Common myeloid progenitor, CD34-positive (primary cell): ENCODE measurements at places on chromosomes 4 and X.

- no peak for DNase-seq
Measured at GRCh38 chr4:149841686-149842085, 26.0 kb upstream of the IQCM start.

DNA sequence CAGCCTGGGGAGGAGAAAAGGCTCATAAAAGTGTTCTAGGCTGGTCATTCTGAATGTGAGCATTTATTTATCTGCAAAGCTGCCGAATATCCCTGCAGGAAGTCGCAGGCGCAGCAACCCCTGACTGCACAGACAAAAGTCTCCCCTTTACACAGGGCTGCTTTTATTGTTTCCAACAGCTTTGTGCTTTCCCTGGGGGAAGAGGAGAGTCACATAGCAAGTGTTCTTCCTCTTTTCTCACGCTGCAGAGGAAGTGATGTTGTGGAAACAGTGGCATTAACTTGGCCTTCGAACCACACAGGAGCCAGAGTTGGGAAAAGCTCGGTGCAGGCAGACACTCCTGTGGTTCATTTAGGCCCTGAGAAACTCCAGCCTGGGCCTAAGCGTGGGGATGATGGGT, 81.5 kb upstream of the BCOR start:
- peak; percentile 66 for DNase-seq

GRCh38 chrX:150926791-150927190, 28.3 kb upstream of the CD99L2 start:
- DNase-seq, result no peak

GRCh38 chrX:12887141-12887540, 19.3 kb upstream of the TLR8 start:
- DNase-seq, result no peak

DNA sequence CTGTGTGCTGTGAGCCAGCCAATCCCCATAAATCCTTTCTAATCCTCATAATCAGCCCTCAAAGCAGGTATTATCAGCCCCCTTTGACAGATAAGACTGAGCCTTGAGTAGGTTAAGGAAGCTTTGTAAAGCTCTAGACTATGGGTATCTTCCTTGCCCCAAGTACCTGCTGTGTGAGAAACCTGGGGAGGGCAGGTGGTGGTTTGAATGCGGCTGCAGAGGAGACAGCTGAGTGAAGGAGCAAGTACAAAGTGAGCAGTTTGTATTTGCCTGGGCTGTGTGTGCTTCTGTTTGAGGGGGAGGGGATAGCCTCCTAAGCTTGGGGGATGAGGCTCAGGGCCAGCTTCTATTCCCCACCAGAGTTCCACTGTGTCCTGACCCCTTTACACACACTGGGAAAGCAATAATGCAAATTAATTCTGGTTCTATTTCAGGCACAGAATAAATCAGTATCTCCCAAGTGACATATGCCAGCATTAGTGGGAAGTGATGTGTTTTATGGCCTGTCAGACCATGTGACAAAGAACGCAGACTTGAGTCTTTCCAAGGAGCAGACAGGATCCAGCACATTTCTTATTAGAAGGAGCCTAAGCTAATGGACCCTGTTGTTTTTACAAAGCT, 63.5 kb downstream of the EVC start:
- DNase-seq, result no peak

GRCh38 chrX:19152762-19153161, 30.5 kb upstream of the ADGRG2 start:
- no peak for DNase-seq

DNA sequence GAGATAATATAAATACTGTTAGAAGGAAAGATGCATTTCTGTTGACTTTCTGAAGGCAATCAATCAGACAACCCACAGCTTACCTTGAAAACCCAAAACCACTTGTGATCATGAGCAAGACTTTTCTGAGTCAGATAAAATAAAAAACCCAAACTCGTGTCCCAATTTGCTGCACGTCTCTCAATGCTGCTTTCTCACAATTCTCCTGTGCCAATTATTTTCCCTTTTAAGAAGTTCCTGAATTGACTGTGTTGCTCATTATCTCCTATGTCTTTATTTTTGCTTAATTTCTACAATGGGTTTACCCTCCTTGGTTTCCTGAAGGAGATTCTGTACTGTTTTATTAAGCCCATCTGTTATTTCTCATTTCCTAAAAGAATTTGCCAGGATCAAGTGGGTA, 1891.9 kb upstream of the PCDH10 start:
- DNase-seq, result no peak

GRCh38 chr4:122541996-122542395, 78.9 kb downstream of the IL21 start:
- no peak for DNase-seq

DNA sequence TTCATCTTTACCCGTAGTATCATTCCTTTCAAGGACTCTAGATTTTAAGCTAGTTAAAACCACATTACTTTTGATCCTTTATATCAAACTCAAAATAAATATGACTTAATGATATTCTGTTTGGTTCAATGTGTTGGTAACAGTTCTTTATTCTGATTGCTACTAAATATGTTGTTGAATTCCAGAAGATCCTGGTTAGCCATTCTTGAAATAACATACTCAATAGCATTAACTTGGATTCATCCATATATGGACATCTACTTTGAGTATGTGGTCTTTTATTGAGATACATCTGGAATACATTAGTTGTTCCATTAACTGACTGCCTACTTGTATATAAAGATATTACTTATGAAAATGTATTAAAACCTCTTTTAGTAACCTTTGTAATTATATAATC, 27.5 kb upstream of the PCDH18 start:
- no peak for DNase-seq

DNA sequence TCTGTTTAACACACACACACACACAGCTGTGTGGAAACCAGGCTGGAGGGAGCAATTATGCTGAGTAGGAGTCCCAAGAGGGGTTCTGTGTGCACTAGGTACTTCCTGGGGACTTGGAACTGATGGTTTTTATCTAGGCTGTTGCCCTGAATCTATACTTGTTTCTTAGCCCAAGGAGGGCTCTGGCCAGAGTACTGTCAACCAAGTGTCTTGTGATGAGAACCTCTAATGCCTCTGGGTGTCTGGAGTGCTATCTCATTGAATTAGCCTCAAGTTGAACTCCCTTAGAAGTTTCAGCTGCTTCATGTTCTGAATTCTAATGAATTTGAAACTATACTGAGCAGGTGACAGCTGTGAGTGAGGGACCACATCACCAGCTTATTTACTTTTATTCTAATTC, 16.6 kb downstream of the ARHGAP24 start:
- DNase-seq, result no peak

GRCh38 chr4:76058888-76059426, 15.6 kb upstream of the ART3 start:
- DNase-seq, result peak; percentile 44

- no peak for DNase-seq
Measured at GRCh38 chrX:29528281-29528680, 687.1 kb upstream of the MAGEB2 start.

DNA sequence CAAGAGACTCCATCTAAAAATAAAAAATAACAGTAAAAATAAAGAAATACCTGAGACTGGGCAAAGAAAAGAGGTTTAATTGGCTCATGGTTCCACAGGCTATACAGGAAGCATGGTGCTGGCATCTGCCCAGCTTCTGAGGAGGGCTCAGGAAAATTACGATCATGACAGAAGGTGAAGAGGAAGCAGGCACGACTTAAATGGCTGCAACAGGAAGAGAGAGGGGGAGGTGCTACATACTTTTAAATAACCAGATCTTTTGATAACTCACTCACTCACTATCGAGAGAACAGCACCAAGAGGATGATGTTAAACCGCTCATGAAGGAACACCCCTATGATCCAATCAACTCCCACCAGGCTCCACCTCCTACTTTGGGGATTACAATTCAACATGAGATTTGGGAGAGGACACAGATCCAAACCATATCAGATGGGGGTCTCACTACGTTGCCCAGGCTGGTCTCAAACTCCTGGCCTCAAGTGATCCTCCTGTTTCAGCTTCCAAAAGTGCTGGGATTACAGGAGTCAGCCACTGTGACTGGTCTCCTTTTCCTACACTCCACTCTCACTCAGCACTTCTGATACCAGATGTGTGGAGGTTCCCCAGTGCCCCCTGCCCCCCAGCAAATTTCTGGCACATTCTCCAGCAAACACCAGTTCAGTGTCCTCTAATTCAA, 11.9 kb upstream of the ZNF157 start:
- DNase-seq, result peak; percentile 88

DNA sequence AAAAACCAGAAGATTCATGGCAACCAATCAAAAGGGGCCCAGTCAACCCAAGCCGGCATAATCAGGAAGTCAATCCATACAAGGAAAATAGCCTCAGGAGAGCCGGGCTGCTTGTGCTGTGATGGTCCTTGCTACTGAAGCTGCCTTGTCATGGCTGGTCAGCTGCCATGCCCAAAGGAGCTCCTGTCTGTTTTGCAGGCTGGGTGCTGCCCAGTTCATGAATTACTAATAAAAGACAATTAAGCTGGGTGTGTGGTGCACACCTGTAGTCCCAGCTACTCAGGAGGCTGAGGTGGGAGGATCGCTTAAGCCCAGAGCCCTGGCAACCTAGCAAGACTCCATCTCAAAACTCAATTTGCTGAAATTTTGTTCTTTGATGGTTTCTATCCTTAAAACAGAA, 16.0 kb upstream of the CTBP1 start:
- DNase-seq, result no peak

DNA sequence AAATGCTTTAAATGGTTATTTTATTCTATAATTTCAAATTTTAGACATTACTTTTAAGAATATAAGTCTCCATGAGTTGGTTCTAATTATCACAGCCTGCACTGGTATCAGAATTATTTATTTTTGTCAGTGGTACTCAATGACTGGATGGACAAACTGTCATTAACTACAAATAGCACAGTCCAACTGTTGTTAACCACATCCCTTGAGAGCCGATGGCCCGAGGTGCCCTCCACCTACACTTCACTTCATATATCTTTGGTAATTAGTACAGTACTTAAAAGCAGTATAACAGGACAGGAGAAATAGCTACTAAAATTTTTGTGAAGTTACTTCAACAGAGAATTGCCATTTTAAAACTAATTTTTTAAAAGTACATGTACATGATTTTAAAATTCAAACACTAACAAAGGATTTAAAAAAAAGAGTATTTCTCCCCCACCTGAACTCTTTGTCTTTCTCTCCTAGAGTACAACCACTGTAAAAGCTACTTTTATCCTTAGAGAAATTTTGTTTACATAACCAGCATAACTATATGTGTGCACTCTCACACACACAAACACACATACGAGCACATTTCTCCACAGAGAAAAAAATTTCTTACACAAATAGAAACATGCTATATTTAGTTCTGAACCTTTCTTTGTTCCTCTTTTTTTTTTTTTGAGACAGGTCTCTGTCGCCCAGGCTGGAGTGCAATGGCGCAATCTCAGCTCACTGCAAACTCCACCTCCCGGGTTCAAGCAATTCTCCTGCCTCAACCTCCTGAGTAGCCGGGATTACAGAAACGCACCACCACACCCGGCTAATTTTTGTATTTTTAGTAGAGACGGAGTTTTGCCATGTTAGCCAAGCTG, 6.5 kb downstream of the TIFA start:
- no peak for DNase-seq

- DNase-seq, result peak; percentile 46
Measured at GRCh38 chr4:164748375-164748774, 5.6 kb upstream of the SMIM31 start.

- DNase-seq, result no peak
Measured at GRCh38 chrX:125826774-125827451, 339.2 kb downstream of the DCAF12L2 start.

DNA sequence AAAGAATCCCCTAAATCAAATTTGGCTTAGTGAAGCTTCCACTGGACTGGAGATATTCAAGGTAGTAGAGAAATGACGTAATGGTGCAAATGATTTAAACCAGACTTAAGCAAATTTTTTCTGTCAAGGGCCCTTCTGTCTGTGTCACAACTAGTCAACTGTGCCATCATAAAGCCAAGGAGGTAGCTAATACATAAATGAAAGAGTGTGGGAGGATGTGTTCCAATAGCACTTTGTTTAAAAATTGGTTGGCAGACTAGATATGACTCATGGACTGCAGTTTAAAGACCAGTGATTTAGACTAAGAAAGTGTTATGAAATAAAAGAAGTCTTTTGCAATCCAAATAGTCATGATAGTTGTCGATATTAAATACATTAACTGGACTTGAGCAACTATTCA, 24.3 kb upstream of the TEX13C start:
- DNase-seq, result no peak

DNA sequence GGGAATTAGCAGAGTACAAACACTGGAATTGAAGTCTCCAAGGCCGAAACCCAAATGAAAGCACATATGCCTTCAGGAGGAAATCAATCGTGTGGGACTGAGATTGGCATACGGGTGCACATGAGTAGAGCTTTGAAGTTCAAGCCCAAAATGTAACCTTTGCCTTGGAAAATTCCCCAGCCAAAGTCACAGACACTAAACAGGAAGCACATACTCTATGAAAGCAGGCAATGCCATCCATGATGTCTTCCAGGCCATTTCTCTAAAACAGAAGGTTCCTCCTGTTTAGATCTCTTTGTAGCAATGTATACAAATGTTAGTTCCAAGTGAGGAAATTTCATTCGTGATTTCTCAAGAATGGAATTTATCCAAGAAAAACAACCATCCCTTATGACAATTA, 162.5 kb downstream of the COL4A6 start:
- DNase-seq, result no peak

- no peak for DNase-seq
Measured at GRCh38 chrX:101359966-101360365, 11.4 kb upstream of the TIMM8A start.

- no peak for DNase-seq
Measured at GRCh38 chr4:187550256-187550950, 445.2 kb upstream of the ZFP42 start.

DNA sequence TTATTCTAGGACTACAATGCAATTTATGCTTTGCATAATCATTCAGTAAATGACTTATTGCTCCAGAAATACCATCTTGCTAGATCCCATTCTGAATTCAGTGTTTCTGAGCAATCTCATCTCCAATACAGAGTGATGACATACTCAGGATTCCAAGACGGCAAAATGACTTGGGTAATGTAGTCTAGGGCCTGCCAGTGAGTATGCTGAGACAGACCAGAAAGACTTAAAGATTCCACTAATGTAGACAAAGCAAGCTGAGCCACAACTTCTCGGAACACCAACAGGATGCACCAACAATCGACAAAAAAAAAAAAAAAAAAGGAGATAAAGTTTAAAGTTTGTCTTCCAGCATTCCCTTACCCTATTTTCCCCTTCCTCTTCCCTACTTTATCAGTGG, 919 bp upstream of the SEC24B start:
- peak; percentile 42 for DNase-seq

DNA sequence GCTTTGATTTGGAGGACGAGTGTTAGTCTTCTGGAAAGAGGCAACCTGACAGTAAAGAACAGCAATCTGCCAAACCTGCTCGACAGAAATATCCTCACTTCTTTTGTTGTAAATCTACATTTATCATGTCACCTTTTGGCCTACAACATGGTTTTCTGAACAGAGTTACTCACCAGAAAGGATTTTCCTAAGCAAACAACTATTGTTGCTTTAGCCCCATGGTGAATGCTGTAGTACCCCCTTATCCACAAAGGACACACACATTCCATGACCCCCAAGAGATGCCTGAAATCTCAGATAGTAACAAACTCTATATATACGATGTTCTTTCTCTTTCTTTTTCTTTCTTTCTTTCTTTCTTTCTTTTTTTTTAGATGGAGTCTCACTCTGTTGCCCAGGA, 42.7 kb downstream of the TMEM150C start:
- no peak for DNase-seq
